ENCODE measurements at places on chromosomes 12 and 14.

GRCh38 chr14:54577977-54578376 lies 11.0 kb downstream of the SAMD4A start:
- no peak for DNase-seq

DNA sequence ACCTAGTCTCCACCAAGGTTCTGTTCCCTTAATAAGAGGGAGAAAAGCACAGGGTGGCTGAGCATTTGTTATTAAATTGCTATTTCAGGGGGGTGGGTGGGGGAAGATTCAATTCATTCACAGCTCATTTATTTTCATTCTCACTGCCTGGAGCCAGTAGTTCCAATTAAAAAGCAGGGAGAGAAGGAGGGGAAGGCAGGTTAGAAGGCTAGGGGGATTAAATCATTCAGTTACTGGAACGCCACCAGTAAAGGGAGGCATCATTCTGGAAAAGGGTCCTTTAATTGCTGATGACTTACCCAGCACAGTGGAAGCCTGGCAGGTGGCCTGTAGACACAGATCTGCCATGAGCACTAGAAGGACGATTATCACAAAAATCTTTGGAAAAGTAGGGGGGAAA lies 47.4 kb downstream of the NIN start:
- DNase-seq: no peak

- no peak for DNase-seq
Observed at GRCh38 chr12:92640691-92641090, 62.1 kb upstream of the PLEKHG7 start.

DNA sequence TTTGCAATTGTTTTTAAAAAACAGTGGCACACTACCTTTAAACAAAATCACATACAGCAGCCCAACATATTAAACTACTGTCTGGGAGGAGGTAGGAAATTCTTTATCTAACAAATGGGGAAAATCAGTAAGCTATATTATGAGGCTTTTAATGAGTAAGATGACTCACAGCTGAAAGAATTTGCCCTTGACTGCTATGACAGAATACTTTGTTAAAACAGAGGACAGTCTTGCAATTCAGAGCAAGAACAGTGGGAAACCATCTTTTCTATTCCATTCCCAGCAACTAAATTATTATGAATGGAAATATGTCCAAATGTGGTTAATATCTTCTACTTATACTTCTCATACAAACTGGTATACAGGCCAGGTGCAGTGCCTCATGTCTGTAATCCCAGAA lies 49.2 kb upstream of the SGPP1 start:
- no peak for DNase-seq

DNA sequence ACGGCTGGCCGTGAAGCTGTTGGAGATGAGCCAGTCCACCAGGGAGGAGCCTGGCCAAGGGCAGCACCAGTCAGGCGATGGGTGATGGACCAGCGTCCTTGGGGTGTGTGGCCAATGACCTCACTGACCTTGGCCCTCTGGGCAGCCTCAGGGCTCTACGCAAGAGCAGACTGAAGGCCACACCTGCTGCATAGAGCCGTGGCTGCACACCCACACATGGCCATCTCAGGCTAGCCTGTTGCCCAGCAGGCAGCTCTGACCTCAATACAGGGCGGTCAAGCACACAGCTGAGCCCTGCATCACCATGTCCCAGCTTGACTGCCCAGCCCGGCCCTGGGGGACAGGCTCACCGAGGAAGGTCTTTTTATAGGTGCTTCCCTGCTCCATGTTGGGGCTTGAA lies 19.2 kb downstream of the PLEK2 start:
- no peak for DNase-seq

Measured in Ammon's horn (tissue), 1 donor.